Left cardiac atrium (tissue), 4 donors: ENCODE measurements at places on chromosomes 5 and 9.

DNA sequence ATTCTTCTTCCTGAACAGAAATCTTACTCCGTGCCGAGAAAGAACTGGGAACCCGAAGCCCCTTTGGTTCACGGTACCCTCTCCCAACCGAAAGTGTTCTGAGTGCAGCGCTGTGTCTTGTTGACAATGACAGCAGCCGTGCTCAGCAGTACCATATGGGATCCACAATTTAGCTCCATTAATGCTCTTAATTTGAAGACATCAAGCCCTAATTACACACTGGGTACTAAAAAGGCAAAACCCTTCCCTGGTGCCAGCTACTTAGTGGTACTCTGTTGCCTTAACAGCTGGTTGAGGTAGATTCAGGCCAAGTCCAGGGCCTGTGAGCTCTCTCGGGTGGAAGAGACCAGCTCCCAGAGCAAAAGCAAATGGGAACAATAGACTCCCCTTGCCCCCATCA lies 24.5 kb downstream of the DDX31 start:
- no peak for DNase-seq

DNA sequence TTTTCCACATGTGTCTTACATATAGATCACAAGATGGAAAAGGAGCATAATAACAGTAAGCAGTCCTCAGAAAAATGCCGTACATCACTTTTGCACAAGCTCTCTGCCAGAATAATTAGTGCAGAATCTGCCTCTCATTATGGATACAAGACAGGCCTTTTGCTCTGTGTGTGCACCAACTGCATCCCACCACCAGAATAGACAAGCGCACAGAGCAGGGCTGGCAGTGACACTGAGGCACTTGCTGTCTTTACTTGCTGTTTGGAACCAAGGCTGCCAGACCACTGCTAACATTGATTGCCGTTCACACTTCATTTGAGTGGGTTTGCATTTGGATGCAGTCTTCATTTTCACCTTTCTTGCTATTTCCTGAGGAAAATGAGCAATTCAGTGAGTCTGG lies 741.3 kb downstream of the TLE1 start:
- no peak for DNase-seq

- no peak for DNase-seq
Observed at GRCh38 chr9:72586388-72587130, 65.2 kb downstream of the TMC1 start.

GRCh38 chr5:77437194-77437593 lies 54.9 kb downstream of the WDR41 start:
- no peak for DNase-seq

DNA sequence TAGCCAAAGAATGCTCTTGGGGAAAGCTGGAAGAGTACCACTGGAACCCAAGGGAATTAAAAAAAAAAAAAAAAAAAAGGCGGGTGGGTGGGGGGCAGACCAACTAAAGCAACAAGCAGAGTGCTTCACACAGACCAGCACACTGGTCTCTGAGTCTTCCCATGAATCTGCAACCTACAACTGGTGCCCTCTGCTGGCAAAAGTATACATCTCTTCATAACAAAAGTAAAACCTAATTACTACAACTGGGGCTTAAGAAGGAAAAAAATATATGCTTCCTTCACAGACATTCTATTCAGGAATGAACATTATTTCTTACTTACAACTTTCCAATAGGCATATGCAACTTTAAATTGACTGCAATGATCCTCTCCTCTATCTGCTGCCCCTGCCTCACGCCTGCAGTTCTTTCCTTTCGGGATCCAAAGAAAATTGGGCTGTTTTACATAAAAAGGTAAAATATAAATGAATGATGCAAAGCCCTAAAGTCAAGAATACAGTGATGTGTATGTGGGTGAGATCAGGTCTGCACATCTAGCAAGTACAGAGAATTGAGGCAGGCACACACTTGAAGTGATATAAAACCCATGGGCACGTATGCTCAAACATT lies 7.2 kb upstream of the KLHL3 start:
- peak; percentile 45 for DNase-seq

- DNase-seq, result no peak
Observed at GRCh38 chr5:53023969-53024368, 34.8 kb downstream of the ITGA2 start.

- no peak for DNase-seq
Observed at GRCh38 chr5:40436535-40437237, 243.0 kb upstream of the PTGER4 start.

- DNase-seq, result peak; percentile 2
Observed at GRCh38 chr5:179244044-179244443, 101.2 kb downstream of the ADAMTS2 start.

- DNase-seq, result peak; percentile 39
Observed at GRCh38 chr5:179906795-179907555, 722 bp downstream of the TBC1D9B start.

GRCh38 chr5:163565931-163566608 lies 60.7 kb downstream of the MAT2B start:
- peak; percentile 25 for DNase-seq

DNA sequence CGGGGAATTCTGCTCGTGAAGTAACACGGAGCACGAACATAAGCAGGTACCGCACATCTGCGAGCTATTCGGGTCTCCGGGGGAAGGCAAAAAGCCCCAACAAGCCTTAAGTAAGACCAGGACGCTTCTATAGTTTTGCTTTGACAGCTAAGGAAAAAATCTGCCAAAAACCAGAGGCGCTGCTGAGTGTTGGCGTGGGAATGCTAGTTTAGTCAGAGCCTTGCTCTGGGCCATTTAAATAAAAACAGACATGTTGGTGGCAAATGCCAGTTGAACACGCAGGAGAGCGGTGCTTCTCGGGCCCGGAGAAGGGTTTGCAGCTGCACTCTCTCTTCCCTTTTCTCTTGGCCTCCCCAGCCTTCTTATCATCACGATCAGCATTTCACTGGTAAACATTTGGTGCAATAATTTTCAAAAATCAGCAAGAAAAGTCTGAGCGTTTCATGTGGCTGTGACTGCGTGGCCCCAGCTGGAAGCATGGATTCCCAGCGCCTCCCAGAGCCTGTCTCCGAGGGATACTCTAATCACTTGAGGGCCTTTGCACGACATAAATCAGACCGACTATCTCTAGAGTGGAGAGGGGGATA lies 6.4 kb upstream of the NOTCH1 start:
- no peak for DNase-seq

DNA sequence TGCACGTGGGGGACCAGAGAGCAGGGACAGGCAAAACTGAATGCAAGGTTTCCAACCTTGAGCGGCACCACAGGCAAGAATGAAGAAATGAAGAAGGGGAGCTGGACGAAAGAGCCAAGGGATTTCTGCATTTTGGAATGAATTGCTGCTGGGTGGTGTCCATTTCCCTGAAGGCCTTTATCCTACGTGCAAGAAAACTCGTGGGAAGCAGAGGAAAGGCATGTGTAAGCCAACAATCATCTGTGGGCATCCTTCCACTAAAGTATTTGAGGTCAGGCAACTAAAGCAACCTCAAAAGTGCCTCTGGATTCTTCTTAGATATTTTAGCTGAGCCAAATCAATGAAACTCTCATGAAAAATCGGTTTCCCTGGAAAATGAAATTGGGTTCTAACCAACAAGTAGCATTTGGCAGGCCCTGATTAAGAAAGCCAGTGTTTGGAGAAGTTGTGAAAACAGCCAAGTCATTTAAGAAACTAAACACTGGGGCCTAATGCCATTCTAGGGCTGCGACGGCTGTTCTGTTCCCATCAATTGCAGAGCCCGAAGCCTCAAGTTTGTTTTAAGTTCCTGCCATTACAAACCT lies 4.7 kb upstream of the TGFBI start:
- no peak for DNase-seq

- peak; percentile 53 for DNase-seq
Observed at GRCh38 chr9:136119061-136119882, 597 bp upstream of the TMEM250 start.

DNA sequence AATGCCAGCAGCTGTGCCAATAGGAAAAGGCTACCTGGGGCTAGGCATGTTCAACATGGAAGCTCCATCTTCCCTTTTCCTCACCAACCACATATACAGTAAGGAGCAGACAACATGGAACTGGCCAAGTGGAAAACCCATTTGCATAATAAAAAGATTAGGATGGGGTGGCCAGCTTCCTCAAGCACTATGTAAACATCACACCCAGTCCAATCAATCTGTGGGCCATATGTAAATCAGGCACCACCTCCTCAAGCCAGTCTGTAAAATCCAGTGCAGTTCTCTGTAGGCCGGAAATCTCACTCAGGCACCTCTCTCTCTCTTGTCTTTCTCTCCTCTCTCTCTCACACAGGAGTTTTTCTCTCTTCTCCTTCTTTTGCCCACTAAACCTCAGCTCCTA lies 360.2 kb upstream of the GRIA1 start:
- no peak for DNase-seq

DNA sequence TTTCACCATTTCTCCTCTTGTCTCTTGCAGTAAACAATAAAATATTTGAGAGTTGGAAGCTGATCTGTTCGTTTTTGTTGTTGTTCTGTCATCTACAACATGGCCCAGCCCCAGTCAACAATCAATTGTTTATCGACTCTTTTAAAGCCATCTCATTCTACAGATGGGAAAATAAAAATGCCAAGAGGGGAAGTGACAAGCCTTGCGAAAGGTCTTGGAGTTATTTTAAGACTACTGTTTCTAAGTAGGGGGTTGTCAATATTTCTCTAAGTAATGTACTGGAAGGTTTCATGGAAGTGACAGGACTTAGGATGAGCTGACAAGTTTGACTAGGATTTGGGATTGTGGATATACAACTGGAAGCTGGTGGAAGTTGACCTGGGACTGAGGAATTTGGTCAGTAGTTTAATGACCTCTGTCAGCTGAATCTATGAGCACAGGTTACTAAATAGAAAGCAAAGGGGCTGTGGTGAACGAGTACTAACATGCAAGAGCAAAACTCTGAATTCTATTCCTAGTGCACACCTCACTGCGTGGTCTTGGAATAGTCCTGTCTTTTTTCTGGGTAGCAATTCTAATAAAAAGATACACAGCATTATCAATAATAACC lies 57.5 kb upstream of the ADRB2 start:
- no peak for DNase-seq

GRCh38 chr9:73595036-73595545 lies 443.4 kb downstream of the ANXA1 start:
- DNase-seq, result no peak

DNA sequence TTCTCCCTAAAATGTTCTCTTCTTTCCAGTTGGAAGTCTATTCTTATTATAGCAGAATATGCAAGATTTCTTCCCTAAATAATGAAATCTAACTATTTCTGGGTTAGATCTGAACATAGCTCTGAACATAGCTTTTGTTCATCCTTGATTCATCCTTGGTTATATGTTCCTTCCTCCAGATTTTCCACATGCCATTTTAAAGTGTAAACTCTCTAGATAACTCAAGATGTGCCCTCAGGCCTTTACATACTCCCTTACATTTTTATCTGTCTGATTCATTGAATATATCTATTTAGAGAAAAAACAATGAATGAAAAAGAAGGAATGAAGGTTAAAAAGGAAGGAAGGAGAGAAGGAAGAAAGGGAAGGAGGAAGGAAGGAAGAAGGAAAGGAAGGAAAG lies 100.9 kb downstream of the FBXO38 start:
- DNase-seq, result no peak
